ENCODE measurements at places on chromosomes 4 and X.

GRCh38 chr4:141027421-141027820, 105.8 kb downstream of the RNF150 start:
- no peak for DNase-seq

DNA sequence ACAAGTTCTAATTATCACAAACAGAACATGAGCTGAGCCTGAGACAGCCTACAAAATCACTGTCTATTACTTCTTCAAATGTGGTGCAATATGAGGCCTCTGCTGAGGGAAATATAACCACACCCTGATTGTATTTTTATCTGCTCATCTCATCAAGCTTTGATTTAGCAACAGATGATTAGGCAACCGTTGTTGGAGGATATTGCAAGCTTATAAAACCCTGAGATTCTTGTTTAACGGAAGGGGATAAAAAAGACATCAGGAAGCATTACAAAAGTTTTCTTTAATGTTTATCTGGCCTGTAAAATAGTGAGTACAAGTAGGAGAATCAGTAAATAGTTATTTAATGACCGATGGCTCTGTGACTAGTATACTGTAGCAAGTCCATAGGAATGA, 108.5 kb downstream of the ZNF330 start:
- no peak for DNase-seq

DNA sequence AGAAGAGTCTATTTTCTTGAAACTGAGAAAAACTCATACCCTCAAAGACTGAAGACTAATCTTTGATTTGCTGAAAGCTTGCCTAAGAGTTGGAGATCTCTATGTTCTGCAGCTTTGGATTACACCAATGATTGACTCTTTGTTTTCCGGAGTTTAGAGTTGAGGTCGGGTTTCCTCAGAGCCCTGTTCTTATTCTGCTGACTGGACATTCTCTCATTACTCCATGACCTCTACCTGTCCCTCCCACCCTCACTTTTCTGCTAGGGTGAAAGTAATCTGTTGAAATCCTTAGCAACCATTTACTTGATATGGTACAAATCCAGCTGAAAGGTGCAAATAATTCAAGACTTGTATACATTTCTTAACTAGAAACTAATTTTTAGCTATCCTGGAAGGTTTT, 421.5 kb upstream of the FRG1 start:
- DNase-seq = no peak

DNA sequence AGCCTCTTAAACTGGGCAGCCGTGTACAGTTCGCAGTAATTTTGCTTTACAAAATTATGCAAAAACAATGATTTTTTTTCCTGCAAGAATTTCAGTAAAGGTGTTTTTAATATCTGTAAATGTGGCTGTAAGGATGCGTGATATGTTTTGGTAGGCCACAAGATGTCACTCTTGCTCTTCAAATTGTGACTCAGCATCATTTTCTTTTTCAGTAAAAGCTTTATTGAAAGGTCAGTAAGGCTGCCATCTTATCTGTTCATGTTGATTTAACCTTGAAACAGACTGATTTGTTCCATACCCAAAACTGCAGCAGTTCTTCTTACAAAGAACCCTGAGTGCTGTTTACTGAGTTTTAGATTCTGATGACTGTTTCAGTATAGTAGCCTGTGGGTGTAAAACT, 39.9 kb downstream of the TXLNG start:
- DNase-seq = no peak

GRCh38 chr4:189162888-189163287, 777.8 kb upstream of the FRG1 start:
- no peak for DNase-seq

DNA sequence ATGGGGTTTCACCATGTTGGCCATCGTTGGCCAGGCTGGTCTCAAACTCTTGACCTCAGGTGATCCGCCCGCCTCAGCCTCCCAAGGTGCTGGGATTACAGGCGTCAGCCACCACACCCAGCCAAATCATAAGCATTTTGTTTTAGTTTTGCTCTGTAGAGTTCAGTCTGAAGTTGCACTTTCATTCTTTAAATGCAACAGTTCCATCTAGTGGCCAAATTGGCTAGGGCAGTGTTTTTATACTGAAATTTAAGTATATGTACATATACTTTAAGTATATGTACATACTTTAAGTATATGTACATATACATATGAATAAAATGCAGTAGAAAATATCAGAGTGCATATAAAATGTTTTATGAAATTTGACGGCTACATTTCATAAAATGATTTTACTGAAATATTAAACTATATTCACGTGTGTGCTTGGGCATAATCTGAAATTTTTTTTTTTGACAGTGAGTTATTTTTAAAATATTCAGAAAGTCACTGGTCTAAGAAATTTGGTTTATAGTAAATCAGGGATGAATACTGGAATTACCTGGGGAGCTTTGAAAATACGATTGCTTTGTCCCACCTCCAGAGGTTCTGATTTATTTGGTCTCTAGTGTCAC, 145.5 kb downstream of the NWD2 start:
- peak; percentile 47 for DNase-seq

GRCh38 chr4:67785528-67785927, 31.3 kb upstream of the GNRHR start:
- DNase-seq = no peak

DNA sequence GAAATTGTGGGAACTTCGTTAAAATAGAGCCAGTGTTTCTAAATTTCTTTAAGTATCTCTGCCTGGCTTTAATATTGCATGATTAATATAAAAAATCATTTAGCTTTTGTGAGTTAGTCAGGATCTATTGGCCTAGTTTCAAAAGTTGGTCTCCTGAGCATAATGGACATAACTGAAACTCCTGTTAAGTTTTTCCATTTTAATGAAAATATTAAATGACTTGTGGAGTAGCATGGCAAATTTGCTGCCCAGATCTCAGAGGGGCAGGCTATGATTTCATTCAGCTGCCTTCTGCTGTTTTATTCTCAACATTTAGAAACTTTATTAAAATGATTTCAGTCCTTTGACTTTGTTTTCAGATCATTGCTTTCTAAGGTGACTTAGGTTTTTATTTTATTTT, 962.9 kb upstream of the GRID2 start:
- no peak for DNase-seq

DNA sequence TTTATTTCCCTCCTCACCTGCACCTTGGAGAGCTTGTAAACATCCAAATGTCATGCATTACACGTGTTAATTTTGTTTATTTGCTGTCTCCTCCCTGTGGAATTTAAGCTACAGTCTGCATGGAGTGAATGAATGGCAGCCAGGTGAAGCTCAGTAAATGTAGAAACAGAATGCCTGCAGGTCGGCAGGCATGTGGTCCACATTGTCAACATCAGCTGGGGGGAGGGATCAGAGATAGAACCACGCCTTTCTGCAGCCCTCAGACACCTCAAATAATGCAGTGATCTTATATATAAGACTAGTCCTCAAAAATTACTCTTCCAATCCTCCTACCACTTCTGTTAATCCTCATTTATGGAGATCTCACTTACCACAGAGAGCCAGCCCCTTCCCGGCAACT, 131.2 kb upstream of the KIT start:
- no peak for DNase-seq

- DNase-seq = no peak
These were observed 533.7 kb downstream of the INPP4B start for GRCh38 chr4:142312391-142312790.

DNA sequence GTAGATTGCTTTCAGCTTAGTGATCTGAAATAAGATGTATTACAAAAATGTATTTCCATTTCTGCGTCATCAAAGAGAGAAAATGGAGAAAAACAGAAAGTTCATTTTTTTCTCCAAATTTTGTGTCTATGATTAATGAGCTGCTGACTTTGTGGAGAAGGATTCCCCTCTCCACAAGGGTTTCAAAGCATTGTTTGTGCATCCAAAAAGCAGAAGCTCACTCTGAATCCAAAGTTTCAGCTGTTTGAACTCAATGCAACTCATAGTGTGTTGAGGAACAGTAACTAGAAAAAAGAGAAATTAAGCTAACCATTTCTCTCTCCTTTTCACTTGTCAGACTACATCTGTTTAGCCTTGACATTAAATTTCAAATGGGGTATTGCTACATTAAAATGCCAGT, 62.9 kb upstream of the SLC7A11 start:
- no peak for DNase-seq

GRCh38 chr4:126986828-126987227, 645.9 kb upstream of the INTU start:
- no peak for DNase-seq

- DNase-seq = no peak
These were observed 208.8 kb downstream of the SH2D1A start for GRCh38 chrX:124555036-124555595.

DNA sequence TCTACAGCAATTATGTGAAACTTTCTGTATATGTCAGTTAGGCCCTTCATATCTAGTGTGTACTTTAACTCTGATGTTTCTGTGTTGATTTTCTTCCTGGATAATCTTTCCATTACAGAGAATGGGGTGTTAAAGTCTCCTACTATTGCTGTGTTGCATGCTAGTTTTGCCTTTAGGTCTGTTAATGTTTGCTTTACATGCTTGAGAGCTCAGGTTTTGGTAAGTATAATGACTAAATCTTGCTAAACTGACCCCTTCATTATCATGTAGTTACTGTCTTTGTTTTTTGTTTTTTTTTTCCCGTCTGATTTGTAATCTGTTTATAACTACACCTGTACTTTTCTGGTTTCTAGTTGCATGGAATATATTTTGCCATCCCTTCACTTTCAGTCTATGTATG, 63.6 kb upstream of the UGT2B15 start:
- DNase-seq = no peak

DNA sequence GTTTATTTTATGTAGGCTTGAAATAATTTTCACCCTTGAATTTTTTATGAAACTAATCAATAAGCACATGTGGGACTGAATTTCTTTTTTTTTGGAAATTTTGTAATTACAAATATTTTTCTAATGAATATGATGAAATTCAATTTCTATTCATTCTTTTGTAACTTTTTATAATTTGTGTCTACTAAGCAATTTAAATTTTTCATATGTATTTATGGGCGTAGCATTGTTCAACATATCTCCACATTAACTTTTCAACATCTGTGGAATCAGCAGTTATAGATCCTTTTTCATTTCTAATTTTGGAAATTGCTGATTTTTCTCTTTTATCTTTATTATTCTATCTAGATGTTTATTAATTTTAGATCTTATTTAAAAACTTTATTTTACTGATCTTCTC, 1320.3 kb downstream of the C4orf33 start:
- DNase-seq = no peak

GRCh38 chr4:123767806-123768205, 371.2 kb downstream of the SPRY1 start:
- no peak for DNase-seq

DNA sequence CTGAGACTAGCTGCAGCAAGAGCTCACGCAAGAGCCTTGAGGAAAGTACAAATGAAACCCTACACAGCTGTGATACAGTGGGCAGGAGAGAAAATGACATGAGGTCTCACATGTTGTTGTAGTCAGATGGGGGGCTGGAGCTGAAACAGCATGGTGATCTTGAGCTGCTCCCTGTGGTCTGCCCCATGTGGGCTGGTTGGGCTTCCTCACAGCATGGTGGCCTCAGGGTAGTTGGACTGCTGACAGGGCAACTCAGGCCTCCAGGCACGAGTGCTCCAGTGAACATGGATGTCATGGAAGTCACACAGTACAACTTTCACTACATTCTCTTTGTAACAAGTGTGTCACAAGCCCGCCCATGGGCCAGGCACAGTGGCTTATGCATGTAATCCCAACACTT, 3.4 kb upstream of the MAN2B2 start:
- DNase-seq = no peak

- no peak for DNase-seq
These were observed 51.4 kb upstream of the GABRA2 start for GRCh38 chr4:46441136-46441859.

GRCh38 chr4:129014566-129015509, 78.5 kb downstream of the SCLT1 start:
- DNase-seq = no peak

DNA sequence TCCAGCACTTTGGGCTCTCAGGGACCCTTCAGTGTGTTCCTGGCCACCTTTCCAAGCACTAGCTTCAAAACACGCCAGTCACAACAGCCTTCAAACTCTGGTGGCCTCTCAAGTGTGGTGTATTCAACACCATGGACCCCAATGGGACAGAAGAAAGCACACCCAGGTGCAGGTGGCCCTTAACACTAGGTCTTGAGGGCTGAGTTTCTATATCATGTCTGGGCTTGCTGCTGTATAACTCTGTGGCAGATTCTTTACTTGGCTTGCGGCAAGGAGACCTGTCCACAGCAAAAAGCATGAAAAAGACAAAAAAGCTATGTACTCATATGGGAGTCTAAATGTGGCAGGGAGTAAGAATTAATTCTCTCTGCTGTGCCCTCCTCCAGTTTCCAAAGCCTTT, 23.1 kb downstream of the MSL3 start:
- no peak for DNase-seq

GRCh38 chr4:188841523-188841922, 702.3 kb downstream of the TRIML1 start:
- DNase-seq = no peak

DNA sequence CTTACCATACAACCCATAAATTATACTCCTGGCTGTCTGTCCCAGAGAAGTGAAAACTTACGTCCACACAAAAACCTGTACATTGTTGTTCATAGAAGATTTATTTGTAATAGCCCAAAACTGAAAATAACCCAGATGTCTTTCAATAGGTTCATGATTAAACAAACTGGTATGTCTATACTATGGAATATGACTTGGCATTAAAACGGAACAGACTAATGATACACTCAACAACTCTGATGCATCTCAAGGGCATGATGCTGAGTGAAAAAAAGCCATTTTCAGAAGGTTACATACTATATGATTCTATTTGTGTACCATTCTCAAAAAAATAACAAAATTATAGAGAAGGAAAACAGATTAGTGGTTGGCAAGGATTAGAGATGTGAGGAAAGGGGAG, 11.6 kb upstream of the MND1 start:
- no peak for DNase-seq
